Activated CD8-positive, alpha-beta T cell treated with anti-CD3 and anti-CD28 coated beads for 36 hours (primary cell): ENCODE measurements at places on chromosomes 2 and 18. TPM values are rescaled to one million over a fixed set of nuclear protein-coding genes. Genes with fewer than 3 reads are reported as not detected.

DNA sequence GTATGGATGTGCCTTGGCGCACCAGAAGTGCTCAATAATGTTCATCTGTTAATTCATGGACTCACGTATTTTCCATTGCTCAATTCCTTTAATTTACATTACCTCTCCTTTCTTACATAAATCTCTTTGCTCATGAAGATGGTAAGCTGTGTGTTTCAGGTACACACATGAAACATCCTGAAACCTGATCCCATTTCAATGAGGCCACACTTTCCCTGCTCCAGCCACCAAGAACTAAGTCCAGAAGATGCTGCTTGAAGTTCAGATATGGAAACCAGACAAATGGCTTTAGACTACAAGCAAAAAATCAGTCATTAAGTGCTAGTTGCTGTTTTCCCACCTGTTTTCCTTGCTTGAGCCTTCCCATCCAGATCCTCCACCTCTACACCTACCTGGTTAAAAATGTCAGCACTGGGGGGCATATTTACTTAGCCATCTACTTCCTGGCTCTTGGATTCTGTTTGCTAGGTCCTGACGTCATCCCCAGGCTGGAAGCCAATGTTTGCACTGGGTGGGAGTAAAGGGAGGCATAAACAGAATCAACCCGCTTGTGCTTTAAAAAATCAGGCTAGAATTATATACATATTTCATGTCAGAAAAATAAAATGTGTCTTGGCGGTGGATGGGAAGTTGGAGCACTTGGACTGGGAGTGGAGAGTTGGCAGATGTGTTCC is 309.7 kb downstream of the OSR1 start:
- no peak for DNase-seq
- H3K4me1 ChIP-seq = no peaks in the 10 kb centered on the region
- no peaks in the 10 kb centered on the region for H3K27me3 ChIP-seq
- no peaks in the 10 kb centered on the region for H3K36me3 ChIP-seq

GRCh38 chr2:43943809-43944452 is 51.9 kb downstream of the LRPPRC start:
- H3K4me3 ChIP-seq = no peak overlapping the region
- peaks cover 57% of the 10 kb centered on the region for H3K36me3 ChIP-seq
- H3K27me3 ChIP-seq = no peaks in the 10 kb centered on the region
- no peak for DNase-seq

- H3K4me3 ChIP-seq = no peak overlapping the region
- DNase-seq = no peak
- H3K4me1 ChIP-seq = peaks cover 11% of the 10 kb centered on the region
- no peak overlapping the region for H3K27ac ChIP-seq
These were observed 135.5 kb upstream of the CXCR4 start for GRCh38 chr2:136253288-136254004.

DNA sequence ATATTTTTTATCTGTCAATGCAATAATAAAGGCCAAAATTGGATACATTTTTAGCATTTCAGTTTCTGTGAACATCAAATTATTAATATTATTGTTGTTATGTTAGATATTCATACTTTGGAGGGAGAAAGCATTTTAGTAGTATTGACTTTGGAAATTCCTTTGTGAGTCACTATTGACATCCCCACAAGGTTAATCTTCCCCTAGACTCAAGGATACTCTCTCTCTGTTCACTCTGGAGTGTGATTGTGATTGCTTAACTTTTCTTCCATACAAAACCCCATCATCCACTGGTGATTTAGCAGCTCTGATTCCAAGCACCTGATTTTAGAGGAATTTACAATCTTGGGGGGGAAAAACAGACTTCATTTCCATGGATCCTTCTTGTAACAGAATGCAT is 352.0 kb downstream of the THSD7B start:
- H3K27me3 ChIP-seq = no peaks in the 10 kb centered on the region
- H3K4me3 ChIP-seq = no peak overlapping the region
- DNase-seq = no peak
- H3K36me3 ChIP-seq = no peaks in the 10 kb centered on the region
- H3K27ac ChIP-seq = no peak overlapping the region

GRCh38 chr2:31088504-31089195 is 49.6 kb downstream of the GALNT14 start:
- H3K4me3 ChIP-seq = no peak overlapping the region
- H3K36me3 ChIP-seq = no peaks in the 10 kb centered on the region
- H3K27ac ChIP-seq = no peak overlapping the region

- H3K27me3 ChIP-seq = peaks cover 71% of the 10 kb centered on the region
- no peak overlapping the region for H3K27ac ChIP-seq
- H3K4me3 ChIP-seq = peak overlapping the region; percentile 48
- H3K36me3 ChIP-seq = no peaks in the 10 kb centered on the region
- DNase-seq = peak; percentile 36
These were observed 6.6 kb downstream of the GAD1 start for GRCh38 chr2:170823088-170823897.

DNA sequence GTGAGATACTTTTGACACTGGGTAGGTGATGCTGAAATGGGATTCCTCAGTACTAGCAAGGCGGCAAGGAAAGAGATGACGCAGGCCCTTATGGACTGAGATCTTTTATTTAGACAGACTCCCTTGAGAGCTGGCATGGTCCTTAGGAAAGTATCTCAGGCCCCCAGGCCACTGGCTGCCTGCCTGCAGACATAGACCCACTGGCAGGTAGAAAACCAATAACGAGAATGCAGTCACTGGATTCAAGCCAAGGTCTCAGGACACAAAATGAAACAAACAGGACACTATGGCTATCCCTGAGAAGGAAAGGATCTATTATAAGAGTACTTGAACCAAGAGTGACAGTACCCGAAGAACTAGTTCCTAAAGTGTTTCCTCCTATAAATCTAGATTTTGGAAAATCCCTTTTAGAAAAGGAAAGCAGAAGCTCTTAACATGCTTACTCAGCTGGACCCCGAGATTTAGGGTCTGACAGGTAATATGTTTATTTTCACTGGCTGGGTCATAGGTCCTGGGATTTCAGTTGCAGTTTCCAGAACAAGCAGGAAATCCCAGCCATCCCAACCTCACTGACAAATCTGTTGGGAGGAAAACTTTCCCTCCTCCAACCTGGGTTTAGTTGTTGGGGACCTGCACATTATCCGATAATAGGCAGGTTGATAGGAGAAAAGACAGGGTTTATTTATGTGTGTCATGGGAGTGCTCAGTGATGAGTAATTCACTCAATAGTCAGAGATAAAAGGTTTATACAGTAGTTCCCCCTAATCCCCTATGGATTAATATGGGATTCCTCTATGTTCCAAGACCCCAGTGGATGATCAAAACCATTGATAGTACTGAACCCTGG is 44.5 kb downstream of the COMMD1 start:
- H3K4me3 ChIP-seq = no peak overlapping the region
- H3K27ac ChIP-seq = no peak overlapping the region
- no peaks in the 10 kb centered on the region for H3K27me3 ChIP-seq
- peaks cover 8% of the 10 kb centered on the region for H3K36me3 ChIP-seq
- no peaks in the 10 kb centered on the region for H3K4me1 ChIP-seq

- H3K27ac ChIP-seq = no peak overlapping the region
- H3K36me3 ChIP-seq = no peaks in the 10 kb centered on the region
- no peak overlapping the region for H3K4me3 ChIP-seq
- DNase-seq = no peak
These were observed 99.5 kb upstream of the LMAN1 start for GRCh38 chr18:59458575-59458974.

DNA sequence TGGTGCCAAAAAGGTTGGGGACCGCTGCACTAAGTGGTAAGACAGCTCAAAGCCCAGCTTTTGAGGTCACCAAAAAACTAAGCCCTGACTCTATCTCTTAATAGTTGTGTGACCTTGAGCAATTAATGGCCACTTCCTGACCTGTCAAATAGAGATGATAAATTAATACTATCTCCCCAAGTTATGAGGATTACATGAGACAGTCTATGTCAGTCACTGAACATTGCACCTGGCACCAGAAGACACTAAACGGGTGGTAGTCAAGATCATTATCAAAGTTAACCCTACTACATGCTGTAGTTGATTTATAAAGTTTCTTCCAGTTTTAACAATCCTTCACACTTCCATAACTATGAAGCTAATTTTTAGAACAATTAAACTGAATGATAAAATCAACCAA is 36.5 kb downstream of the STPG4 start:
- H3K27me3 ChIP-seq = no peaks in the 10 kb centered on the region
- H3K27ac ChIP-seq = no peak overlapping the region
- H3K36me3 ChIP-seq = no peaks in the 10 kb centered on the region
- no peaks in the 10 kb centered on the region for H3K4me1 ChIP-seq
- DNase-seq = no peak

DNA sequence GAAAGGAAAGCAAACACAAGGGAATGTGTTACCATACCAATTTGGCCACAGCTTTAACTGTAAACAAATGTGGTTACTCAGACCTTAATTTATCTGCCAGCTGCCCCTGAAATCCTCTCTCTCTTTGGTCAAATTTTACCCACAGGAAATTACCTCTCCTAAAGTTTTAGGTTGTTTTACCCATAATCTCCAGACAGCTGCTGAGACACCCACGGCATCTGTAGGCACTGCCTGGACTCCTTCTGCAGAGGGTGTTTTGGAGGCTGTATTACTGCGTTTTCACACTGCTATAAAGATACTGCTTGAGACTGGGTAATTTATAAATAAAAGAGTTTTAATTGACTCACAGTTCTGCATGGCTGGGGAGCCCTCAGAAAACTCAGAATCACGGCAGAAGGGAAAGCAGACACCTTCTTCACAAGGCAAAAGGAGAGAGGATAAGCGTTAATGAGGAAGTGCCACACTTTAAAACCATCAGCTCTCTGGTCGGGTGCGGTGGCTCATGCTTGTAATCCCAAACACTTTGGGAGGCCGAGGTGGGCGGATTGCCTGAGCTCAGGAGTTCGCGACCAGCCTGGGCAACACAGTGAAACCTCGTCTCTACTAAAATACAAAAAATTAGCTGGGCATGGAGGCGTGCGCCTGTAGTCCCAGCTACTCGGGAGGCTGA is 677.5 kb upstream of the FSHR start:
- no peak for DNase-seq
- no peaks in the 10 kb centered on the region for H3K36me3 ChIP-seq
- no peaks in the 10 kb centered on the region for H3K27me3 ChIP-seq

- no peak overlapping the region for H3K4me3 ChIP-seq
- no peaks in the 10 kb centered on the region for H3K27me3 ChIP-seq
- no peak overlapping the region for H3K27ac ChIP-seq
- DNase-seq = no peak
- no peaks in the 10 kb centered on the region for H3K4me1 ChIP-seq
These were observed 22.8 kb upstream of the LRP1B start for GRCh38 chr2:142153601-142154000.

GRCh38 chr18:25704071-25704470 is 352.1 kb upstream of the ZNF521 start:
- DNase-seq = no peak
- H3K27me3 ChIP-seq = peaks cover 2% of the 10 kb centered on the region
- H3K4me3 ChIP-seq = no peak overlapping the region
- H3K4me1 ChIP-seq = no peaks in the 10 kb centered on the region

DNA sequence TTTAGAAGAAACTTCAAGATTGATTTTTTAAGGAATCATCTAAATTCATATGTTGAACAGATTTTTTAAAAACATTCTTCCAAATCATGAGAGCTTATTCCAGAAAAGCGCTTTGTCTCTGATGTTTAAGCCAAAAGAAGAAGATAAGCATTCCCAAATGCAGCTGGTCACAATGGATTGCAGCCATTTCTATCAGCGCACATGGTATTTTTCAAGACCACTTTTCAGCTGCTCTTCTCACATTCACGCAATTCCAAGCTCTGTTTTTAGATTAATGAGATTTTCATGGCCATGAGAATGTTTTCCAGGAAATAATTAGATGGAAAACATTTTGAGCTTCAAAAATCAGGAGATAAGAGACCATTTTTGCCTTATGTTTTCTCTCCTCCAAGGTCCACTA is 8.7 kb downstream of the OSBPL1A start:
- H3K27ac ChIP-seq = no peak overlapping the region
- no peaks in the 10 kb centered on the region for H3K36me3 ChIP-seq
- DNase-seq = no peak
- H3K4me1 ChIP-seq = no peaks in the 10 kb centered on the region

- no peak for DNase-seq
- no peaks in the 10 kb centered on the region for H3K36me3 ChIP-seq
- peak overlapping the region; percentile 17 for H3K27ac ChIP-seq
- no peaks in the 10 kb centered on the region for H3K27me3 ChIP-seq
- peaks cover 12% of the 10 kb centered on the region for H3K4me1 ChIP-seq
- H3K4me3 ChIP-seq = no peak overlapping the region
These were observed 25.2 kb upstream of the HPCAL1 start for GRCh38 chr2:10277293-10278028.

DNA sequence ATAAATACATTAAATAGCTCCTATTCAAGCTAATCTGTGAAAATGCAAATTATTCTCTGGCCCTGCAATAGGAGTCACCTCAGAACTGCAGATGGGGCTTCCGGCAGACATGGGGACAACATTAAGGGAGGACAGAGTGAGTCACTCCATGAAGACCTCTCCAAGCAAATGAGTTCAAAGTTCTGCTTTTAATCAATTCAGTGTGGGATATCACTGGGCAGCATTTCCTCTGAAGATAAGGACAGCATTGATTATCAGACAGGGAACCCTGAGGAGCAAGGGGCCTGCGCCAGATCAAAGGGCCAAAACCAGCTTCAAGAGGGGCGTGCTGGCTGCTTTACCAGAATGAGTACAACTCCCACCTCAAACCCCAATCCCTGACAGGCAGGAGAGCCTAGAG is 356.9 kb upstream of the KLHL29 start:
- H3K4me1 ChIP-seq = no peaks in the 10 kb centered on the region
- no peak overlapping the region for H3K27ac ChIP-seq
- H3K27me3 ChIP-seq = peaks cover 7% of the 10 kb centered on the region
- DNase-seq = no peak
- H3K36me3 ChIP-seq = no peaks in the 10 kb centered on the region
- no peak overlapping the region for H3K4me3 ChIP-seq

- H3K4me1 ChIP-seq = peaks cover 64% of the 10 kb centered on the region
- peak overlapping the region; percentile 51 for H3K27ac ChIP-seq
- H3K27me3 ChIP-seq = no peaks in the 10 kb centered on the region
These were observed 47.1 kb upstream of the PLB1 start for GRCh38 chr2:28448793-28449100.

DNA sequence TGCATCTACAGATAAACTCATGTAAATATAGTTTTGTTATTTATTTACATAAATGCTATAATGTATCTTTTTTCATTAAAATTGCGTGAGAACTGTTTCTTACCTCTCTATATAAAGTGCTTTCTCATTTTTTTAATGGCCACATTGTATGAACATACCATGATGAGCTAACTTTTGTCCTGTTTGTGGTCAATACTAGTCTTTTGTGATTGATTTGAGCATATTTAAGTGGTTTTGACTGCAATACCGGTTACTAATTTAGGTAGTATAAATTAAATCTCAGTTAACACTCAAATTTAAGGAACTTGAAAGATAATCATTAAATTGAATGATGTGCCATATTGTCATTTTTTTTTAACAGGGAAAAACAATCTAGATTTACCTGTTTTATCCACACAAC is 108.2 kb downstream of the HAUS1 start:
- H3K4me3 ChIP-seq = peak overlapping the region; percentile 46
- no peak for DNase-seq
- H3K4me1 ChIP-seq = peaks cover 89% of the 10 kb centered on the region
- peaks cover 38% of the 10 kb centered on the region for H3K36me3 ChIP-seq
- H3K27me3 ChIP-seq = no peaks in the 10 kb centered on the region

- H3K4me1 ChIP-seq = peaks cover 69% of the 10 kb centered on the region
- no peak overlapping the region for H3K4me3 ChIP-seq
- no peak overlapping the region for H3K27ac ChIP-seq
- peaks cover 5% of the 10 kb centered on the region for H3K36me3 ChIP-seq
- H3K27me3 ChIP-seq = no peaks in the 10 kb centered on the region
These were observed 74.8 kb downstream of the RBMS1 start for GRCh38 chr2:160418853-160419252.

The G6PC2 gene
- not detected for total RNA-seq

The DCC gene
- total RNA-seq = not detected

The IL1RL2 gene
- not detected for total RNA-seq

The STK11IP gene
- total RNA-seq = 26.4 TPM

The CYP26B1 gene
- total RNA-seq = not detected

The GALNT13 gene
- total RNA-seq = 0.60 TPM

The ASTL gene
- 2.7 TPM for total RNA-seq
